ENCODE measurements at places on chromosomes 4 and X.

- no peak for DNase-seq
Measured at GRCh38 chrX:45422216-45422925, 221.7 kb upstream of the DIPK2B start.

- DNase-seq: no peak
Measured at GRCh38 chrX:108640817-108641216, 95.5 kb downstream of the IRS4 start.

- DNase-seq: no peak
Measured at GRCh38 chr4:88810325-88810724, 112.7 kb upstream of the NAP1L5 start.

DNA sequence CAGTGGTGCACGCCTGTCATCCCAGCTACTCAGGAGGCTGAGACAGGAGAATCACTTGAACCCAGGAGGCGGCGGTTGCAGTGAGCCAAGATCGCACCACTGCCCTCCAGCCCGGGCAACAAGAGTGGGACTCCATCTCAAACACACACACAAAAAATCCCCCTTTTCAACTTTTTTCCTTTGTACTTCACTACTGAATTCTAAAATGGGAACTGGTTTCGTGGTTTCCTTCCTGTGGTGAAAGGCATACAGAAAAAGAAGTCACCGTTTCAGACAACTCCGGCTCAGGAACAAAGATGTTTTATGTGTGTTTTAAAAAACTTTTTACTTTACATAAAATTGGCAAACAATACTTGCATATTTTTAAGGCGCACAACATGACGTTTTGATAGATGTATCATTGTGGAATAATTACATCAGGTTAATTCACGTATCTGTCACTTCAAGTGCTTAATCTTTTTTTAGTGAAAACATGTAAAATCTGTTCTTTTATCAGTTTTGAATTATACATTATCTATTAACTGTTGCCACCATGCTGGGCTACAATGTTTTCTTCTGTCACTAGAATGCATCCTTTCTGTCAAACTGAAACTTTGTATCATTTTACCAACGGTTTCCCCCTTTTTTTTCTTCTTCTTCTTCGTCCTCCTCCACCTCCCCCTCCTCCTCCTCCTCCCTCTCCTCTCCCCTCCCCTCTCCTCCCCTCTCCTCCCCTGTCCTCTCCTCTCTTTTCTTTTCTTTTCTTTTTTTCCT lies 186.0 kb downstream of the CRLF2 start:
- DNase-seq: no peak

DNA sequence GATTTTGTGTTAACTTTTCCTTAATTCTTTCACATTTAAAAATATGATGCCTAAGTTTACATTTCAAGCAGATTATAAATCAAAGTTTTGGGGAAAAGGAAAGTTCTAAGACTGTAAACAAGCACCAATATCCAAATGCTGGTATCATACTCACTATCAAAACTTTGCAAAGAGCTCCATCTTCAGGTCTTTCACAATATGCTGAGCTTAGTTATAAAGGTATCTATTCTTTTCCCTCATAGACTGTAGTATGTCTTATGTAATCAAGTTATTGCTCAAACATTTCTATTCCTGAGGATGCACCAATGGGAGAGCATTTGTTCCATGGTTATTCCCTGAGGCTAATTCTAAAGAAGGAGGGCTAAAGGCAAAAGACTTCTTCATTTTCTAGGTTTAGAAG lies 207.9 kb upstream of the FAM241A start:
- DNase-seq: peak; percentile 2

DNA sequence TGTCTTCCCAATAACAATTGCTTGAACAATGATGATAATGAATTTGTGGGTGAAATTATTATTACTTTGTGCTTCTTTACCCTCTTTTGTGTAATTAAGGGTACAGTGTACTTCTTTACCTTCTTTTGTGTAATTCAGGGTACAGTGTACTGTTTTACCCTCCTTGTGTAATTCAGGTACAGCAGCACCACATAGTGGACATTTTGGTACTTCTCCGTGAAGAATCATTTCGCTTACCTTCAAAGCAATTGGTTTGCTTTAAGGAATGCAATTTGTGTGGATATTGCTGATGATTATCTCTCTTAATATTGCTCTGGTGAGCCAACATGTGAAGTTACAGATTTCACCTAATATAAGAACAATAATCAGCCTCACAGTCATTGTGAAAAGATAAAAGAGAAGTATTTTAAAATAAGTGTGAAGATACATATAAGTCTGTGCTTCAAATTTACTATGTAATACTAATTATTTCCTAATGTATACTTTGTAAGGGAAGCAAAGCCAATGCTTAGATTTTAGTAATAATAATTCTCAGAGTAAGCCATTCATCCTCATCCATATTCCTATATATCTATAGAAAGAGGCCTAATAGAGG lies 27.2 kb upstream of the SEC24B start:
- DNase-seq: peak; percentile 7

DNA sequence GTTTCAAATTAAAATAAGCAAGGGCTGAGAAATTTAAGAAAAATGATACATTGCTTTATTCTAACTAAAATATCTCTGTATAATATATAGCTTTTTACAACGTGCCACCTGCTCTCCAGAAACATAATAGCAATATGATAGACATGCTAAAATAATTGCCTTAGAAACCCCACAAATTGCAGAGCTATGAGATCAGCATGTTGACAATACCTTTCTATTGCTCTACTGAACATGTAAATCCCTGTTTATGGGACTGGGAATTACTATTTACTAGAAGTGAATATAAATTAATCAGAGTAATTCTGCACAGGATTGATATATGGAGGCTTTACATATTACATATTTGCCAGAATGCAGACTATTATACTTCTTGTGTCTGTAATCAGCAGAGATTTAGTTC lies 1831.1 kb upstream of the IGFBP7 start:
- DNase-seq: no peak

GRCh38 chr4:170248576-170248975 lies 158.8 kb upstream of the AADAT start:
- DNase-seq: no peak

DNA sequence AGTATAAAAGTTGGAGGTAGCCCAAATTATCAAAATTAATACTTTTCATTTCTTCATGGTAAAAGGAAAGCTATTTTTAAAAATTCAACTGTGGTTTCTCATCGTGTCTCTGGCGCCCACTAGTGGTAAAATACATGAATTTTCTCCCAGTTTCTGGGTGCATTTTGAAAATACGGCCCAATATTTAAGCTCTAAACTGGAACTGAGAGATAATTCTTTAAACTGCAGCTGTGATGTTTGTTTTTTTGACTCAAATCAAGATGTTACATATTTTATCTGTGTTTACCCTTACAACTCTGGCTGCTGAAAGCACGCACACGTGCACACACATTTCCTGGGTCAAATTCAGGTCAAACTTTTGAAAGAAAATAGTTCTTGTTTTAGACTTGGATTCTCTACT lies 123.9 kb upstream of the ACSL4 start:
- no peak for DNase-seq

- no peak for DNase-seq
Measured at GRCh38 chrX:68717663-68718442, 70.4 kb downstream of the STARD8 start.

All from NCI-H1105 (cell line).